ENCODE measurements at places on chromosomes 6 and 20.
A peak's percentile ranks its signal among the peaks of the same experiment; 100 is the strongest.

DNA sequence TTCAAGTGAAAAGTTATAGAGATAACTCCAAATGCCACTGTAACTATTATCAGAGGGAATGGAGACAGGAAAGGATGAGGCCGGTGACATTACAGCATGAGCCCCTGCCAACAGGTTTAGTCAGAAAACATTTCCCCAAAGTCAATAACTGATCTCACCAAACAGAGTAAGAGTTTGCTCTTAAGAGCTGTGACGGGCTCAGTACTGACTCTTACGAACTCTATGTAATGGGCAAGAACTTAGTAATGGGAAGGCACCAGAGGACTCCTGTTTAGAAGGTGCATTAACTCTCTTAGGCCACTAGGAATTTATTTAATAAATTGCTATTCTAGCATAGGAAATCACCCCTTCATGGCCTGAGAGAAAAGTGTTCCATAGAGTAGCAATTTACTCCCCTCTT lies 76.8 kb downstream of the SAMD5 start:
- DNase-seq: no peak

GRCh38 chr6:168387911-168388310 lies 53.1 kb upstream of the SMOC2 start:
- no peak for DNase-seq

DNA sequence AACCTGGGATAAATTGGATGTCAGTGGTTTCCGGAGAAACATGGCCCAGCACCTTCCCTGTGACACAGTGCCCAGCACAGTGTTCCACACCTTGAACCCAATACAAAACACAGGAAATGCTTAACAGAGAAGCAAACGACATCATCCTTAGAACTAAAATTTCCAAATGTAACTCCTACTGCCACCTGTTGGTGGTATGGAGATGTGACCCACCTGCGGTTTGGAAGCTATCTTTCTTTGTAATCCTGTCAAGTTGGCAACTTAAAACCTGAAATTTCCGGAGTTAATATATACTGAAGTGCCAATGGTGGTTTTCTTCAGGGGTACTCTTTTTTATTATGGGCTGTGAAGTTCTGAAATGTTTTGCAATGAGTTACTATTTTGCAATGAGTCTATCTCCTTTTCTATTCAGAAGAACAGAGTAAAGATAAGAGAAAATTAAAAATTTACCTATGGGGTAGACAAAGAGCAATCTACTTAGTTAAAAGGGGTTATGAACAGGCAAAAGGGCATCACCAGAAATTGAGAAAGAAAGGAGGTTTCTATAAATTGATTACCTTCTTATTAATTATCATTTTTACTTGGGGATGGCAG lies 658.8 kb downstream of the PTPRT start:
- no peak for DNase-seq

- DNase-seq: no peak
Observed at GRCh38 chr6:13339863-13340630, 11.7 kb upstream of the TBC1D7 start.

DNA sequence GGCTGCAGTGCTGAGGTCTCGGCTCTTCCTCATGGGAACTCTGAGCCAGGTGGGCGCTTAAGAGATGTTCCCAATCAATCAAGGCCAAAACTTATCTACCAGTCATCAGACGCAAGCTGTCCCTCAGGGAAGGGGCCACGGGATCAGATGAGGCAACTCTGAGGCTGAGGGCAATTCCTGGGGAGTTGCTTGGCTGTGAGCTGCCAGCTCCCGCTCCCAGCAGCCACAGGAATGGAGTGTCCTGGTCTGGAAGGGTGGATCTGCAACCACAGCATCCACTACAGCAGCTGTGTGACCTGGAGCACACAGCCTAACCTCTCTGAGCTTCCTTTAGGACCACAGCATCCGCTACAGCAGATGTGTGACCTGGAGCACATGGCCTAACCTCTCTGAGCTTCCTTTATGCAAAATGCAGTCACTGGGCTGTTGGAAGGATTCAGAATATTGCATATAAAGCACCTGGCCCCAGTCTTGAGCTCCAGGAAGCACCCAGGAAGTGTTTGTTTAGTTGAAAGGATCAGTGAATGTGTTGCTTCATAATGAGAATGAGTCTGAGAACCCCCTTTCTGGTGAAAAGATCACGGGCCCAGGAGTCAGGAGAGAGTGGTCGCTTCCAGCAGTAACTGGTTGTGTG lies 60.9 kb downstream of the TFAP2C start:
- no peak for DNase-seq

- DNase-seq: no peak
Observed at GRCh38 chr6:104689551-104690205, 170.0 kb downstream of the HACE1 start.

DNA sequence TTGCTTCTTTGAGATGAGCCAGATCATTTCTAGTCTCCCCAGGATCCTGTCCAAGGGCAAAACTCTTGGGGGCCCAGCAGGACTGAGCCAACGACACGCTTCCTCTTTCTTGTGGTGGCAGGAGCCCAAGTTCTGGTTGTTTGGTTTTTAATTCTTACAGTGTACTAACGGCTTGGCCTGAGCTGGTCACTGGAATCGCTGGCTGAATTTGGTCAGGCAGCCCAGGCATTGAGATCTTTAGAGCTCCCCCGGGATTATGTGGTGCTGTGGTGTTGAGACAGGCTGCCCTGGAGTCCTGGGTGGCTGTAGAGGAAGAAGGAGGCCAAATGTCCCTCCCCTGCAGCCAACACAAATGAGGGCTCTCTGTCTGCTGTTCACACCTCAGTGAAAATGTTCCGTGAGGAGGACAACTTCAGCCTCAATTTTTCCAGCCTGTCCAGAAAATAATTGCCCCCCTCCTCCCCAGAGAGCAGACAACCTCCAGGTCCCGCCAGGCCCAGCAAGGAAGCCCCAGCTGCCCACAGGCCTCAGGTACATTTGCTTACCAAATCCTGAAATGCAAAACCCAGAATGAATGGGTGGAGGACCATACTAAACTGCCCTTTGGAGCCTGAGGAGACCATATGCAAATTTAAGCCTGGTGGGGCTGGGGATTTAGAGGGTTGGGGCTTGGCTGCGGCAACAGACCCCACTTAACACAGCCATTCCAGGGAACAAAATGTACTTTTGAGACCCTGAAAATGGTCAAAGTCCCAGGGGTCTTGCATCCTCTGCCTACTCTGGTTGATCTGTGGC lies 23.6 kb downstream of the BNIP5 start:
- no peak for DNase-seq

GRCh38 chr6:23176471-23176870 lies 607.1 kb downstream of the HDGFL1 start:
- DNase-seq: no peak

DNA sequence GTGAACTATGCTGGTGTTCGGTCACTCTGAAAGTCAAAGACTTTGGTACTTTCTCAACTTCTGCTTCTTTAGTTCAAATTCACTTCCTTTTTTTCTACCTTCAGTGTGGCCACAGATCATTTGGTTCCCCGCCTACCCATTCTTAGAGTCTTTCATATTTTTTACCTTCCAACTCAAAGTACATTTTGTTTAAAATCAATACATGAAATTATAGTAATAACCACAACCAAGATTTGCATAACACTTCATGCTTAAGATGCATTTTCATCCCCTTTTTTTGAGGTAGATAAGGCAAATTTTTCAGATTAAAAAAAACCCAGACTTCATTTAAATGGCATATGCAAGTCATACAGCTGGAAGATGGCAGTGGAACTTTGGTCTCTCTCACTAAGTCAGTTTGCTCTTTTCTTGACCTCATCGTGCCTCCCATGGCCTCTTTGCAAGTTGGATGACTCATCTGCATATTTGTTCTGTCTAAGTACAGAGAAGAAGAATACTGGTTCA lies 11.9 kb upstream of the CNR1 start:
- no peak for DNase-seq

DNA sequence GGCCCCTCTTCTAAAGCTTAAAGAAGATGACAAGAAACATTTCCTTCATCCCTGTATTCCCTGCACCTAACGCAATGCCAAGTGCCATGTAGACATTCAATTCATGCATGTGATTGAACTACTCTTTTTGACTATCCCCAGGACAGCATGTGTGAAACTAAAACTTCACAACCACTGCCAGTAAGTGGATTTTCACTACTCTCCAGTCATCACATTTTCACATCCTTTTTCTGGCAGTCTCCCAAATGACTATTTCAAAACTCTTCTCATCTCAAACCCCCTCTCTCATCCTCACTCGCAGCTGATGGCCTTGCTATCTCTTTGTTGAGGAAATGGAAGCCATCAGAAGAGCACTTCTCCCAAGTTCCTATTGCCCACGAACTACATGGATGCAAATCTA lies 122.6 kb downstream of the OPRM1 start:
- no peak for DNase-seq

GRCh38 chr6:139060332-139060731 lies 31.8 kb downstream of the ABRACL start:
- no peak for DNase-seq

GRCh38 chr6:160391419-160392116 lies 43.4 kb downstream of the SLC22A3 start:
- no peak for DNase-seq

- no peak for DNase-seq
Observed at GRCh38 chr6:107550241-107550840, 60.4 kb downstream of the SOBP start.

- no peak for DNase-seq
Observed at GRCh38 chr20:37425103-37425625, 79.2 kb downstream of the SRC start.

DNA sequence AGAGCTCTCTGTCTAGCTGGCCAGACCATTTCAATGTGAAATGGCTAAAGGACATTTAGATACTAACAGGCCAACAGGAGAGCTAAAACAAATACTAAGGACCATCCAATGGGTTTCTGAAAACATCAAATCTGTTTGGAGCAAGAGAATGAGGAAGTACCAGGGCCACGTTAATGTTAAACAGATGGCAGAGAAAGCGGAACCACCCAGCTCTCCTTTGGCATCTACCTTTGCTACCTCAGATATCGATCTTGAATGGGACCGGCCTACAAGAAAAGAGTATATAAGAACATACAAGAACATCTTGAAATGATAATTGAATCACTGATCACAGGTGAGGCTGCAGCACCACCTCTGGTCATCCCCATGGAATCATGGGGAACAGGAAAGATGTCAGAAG lies 31.8 kb downstream of the KCNK5 start:
- no peak for DNase-seq

GRCh38 chr6:78615430-78615904 lies 251.9 kb upstream of the IRAK1BP1 start:
- no peak for DNase-seq

GRCh38 chr6:89784838-89785237 lies 34.8 kb downstream of the MDN1 start:
- no peak for DNase-seq

- DNase-seq: no peak
Observed at GRCh38 chr20:48139262-48140041, 354.2 kb upstream of the SULF2 start.

- no peak for DNase-seq
Observed at GRCh38 chr6:42503894-42504293, 52.2 kb upstream of the TRERF1 start.

- DNase-seq: no peak
Observed at GRCh38 chr6:7406743-7407142, 17.1 kb downstream of the RIOK1 start.

GRCh38 chr6:21826023-21826422 lies 232.5 kb downstream of the SOX4 start:
- no peak for DNase-seq

- DNase-seq: peak; percentile 18
Observed at GRCh38 chr6:89117211-89118108, at the start of gene SRSF12. SRSF12 (minus strand) TSS chr6:89118071; CDS start chr6:89117887, 184 bp downstream.

GRCh38 chr6:112501705-112502104 lies 154.6 kb downstream of the RFPL4B start:
- peak; percentile 86 for DNase-seq

DNA sequence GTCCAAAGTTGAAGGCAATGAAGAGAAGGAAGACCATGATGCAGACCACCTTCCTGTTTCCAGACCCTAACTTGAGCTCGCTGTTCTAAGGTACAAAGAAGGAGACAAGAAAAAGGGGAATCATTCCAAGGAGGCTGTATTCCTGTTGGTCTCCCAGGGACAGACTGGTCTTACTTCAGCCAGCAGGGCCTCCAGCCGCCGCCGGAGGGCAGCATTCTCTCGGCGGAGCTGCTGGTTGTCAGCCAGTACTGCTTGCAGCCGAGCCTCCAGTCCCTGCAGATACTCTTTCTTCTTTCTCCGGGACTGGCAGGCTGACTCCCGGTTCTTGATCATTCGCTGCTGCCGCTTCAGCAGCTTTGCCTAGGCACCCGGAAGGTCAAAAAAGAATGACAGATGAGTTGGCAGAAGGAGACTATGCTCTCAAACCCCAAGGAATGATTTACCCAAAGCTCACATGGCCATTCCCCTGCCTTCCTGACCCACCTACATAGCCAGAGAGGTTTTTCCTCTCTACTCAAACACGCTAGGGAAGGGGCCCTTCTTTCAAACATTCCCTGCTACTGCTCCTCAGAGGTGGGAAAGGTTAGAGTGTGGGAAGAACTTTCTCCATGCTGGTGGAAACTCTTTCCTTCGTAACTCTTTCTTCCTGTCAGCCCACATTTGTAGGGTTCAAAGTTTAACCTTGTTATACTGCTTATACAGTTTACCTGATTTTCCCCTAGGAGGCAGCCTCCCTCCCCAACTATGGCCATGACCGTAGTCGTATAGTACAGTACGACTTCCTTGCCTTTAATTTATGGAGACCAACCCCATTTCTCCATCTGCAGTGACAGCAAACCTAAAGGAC lies 9.0 kb downstream of the ATF6B start:
- DNase-seq: peak; percentile 74
